ENCODE measurements at places on chromosomes 12 and 14.

- no peak for DNase-seq
Measured at GRCh38 chr14:100730581-100730980, 3.9 kb downstream of the DLK1 start.

DNA sequence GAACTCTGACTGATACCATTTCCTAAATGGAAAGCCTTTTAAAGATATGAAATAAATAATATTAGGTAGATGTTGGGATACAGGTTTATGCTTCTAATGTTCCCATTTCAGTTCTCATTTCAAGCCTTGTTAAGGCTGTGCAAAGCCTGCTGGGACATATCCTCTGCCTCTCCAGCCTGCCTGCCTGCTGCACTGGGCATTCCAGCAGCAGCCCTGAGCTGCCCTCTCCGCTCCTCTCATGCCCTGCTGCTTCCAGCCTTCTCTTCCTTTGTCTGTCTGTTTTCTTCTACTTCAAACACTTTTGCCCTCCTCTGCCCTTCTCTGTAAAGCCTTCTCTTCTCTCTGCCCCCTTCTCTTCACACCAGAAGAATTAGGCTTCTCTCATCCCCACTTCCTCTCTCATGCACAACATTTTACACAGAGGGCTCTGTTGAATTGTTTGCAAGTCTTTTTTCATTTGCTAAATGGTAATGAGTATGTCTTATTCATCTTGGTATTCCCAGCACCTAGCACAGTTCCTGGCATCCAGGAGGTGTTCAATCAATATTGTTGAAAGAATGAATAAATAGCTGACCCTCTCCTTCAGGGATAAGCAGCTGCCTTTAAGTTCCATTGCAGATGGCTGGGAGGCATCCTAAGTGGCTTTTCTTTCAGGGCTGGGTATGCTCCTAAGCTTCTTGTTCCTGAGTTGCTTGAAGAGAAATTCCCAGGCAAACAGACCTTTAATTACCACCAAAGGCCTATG, 292.3 kb downstream of the TMEM117 start:
- DNase-seq = no peak

GRCh38 chr14:91354979-91355685, 62.5 kb downstream of the CCDC88C start:
- no peak for DNase-seq

- no peak for DNase-seq
Measured at GRCh38 chr12:42735861-42736361, 146.4 kb upstream of the PRICKLE1 start.

- no peak for DNase-seq
Measured at GRCh38 chr12:110137786-110138185, 13.6 kb downstream of the IFT81 start.

DNA sequence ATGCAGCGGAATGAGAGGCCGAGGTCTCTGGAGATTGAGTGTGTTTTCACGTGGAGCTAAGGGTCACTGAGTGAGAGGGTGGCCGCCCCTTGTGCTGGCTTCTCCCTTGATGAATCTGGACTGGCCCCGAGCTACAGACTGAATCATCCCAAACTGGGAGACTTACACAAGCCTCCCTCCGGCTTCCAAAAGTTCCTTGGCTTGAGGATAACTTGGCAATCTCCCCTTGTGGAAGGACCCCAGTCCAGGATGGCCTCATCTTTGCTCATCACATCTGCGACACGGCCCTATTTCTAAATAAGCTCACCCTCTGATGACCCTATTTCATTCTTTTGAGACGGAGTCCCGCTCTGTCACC, 41.5 kb upstream of the FBRSL1 start:
- no peak for DNase-seq

DNA sequence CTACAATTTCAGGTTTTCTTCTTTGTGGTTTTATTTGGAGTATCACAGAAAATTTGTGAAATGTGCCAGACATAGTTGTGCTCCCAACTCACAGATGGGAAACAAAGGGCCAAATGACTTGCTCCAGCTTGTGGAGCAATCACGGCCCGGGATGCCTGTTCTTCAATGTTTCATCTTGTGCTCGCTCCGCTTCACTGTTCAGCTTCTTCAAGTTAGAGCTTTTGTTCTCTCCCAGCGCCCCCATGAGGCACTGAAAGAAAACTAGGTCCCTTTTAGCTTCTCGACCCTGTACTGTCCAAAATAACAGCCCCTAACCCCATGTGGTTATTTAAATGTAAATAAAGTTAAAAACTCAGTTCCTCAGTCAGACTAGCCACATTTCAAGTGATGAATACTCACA, 187.9 kb upstream of the STXBP6 start:
- DNase-seq = no peak

- DNase-seq = no peak
Measured at GRCh38 chr14:87745507-87746118, 247.4 kb downstream of the GALC start.
